ENCODE measurements at places on chromosomes 13 and 19.

- DNase-seq: no peak
Observed at GRCh38 chr13:84297251-84297650, 415.0 kb upstream of the SLITRK1 start.

DNA sequence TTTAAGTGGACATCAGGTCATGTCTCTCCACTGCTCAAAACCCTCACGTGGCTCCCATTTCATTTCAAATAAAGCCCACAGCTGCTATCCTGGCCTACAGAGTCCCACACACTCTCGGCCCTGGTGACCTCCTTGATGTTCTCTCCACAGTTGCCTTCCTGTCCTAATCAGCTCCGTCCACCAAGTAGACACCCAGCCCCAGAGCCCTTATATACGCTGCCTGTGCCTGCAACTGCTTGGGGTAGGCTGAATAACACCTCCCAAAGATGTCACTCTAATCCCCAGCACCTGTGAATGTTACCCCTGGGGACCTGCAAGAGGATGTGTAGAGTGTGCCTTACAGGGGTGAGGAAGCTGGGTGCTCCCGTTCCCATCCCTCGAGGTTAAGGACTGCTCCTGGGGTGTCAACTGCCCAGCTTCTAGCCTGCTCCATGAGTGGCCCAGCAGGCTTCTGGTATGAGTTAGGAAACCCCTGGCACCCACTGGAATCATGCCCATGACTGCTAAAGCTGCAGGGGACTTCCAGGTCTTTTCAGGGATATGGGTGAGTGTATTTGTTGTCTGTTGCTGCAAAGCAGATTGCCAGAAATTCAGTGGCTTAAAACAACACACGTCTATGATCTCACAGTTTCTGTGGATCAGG, 6.0 kb downstream of the FAM187B start:
- no peak for DNase-seq

DNA sequence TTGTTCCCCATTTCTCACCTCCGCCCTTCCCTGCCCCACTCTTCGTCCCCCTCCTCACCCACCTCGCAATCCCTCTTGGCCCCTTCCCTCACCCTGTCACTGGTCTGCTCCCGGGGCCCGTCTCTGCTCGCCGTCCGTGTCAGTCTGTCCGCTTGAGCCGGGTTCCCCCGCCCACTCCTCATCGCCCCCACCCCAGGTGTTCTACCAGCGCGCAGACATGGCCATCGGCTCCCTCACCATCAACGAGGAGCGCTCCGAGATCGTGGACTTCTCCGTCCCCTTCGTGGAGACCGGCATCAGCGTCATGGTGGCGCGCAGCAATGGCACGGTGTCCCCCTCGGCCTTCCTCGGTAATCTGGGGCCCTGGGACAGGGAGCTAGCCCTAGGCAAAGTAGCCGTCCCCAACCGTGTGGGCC, 22.3 kb downstream of the GRIN2D start:
- DNase-seq: no peak

DNA sequence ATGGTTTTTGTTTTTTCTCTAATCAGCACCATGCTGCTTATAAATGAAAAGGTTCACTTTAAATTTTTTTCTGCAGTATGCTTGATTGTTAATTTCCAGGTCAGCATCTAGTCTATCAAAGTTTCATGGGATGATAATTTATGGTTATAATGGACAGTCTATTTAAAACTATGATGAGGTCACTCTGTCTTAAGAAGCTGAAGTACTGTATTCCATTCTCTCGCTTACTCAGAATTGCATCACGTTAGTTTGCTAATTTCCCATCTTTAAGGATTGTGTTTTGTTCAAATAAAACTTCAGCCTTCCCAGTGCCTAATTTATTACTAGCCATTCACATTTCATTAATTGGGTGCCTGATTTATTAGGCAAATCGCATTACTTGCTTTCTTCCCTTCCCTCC, 94.3 kb downstream of the GPC6 start:
- DNase-seq: no peak

- DNase-seq: no peak
Observed at GRCh38 chr13:89603187-89603586, 1744.3 kb upstream of the MIR17HG start.
